ENCODE measurements at places on chromosomes 2 and 18.

- DNase-seq = no peak
These were observed 8.2 kb downstream of the ARHGAP25 start for GRCh38 chr2:68742626-68743415.

- no peak for DNase-seq
These were observed 312.5 kb downstream of the MYCN start for GRCh38 chr2:16252891-16253290.

DNA sequence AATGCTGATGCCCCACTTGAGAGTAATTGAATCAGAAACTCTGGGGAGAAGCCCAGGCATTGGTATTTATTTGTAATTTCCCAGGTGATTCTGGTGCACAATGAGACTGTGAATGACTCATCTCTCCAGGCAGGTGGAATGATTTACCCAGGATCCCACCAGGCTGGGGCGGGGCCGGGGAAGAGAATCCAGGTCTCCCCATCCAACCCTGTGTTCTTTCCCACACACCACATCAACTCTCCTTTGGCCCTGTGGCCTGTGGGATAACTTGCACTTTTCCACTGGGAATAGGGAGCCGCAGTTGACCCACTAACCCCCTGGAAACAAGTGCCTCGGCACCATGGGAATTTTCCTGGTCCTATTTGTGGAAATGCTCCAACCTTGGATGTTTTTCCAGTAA is 409.8 kb downstream of the ZNF521 start:
- no peak for DNase-seq

DNA sequence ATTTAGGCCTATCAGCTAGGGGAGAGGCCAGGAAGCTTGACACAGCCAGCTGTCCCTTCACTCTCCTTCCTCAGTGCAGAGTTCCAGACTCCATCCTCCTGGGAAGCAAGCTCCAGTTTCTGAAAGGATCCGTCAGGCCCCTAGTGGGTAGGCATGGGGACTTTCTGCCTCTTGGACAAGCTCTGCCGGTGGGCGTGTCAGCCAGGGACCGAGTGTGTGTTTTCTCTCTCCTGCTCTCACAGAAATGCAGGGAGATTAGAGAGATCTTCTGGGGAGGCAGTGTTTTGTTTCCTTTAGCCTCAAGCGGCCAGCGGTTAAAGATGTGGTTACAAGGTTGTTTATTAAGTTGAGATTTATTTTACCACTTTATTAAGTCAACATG is 29.9 kb upstream of the OTOS start:
- no peak for DNase-seq

GRCh38 chr18:77320971-77321559 is 71.4 kb downstream of the GALR1 start:
- DNase-seq = no peak

- no peak for DNase-seq
These were observed 110.7 kb downstream of the ICA1L start for GRCh38 chr2:202760848-202761247.

Measured in endothelial cell (in vitro differentiated cells).